LoVo (cell line): ENCODE measurements at places on chromosomes 1 and 21.

- peak; percentile 63 for DNase-seq
Observed at GRCh38 chr1:21963477-21964217, 13.2 kb upstream of the CELA3B start.

GRCh38 chr1:223348439-223348838, 15.5 kb downstream of the SUSD4 start:
- DNase-seq: no peak

GRCh38 chr1:101613546-101613945, 376.7 kb downstream of the S1PR1 start:
- no peak for DNase-seq

DNA sequence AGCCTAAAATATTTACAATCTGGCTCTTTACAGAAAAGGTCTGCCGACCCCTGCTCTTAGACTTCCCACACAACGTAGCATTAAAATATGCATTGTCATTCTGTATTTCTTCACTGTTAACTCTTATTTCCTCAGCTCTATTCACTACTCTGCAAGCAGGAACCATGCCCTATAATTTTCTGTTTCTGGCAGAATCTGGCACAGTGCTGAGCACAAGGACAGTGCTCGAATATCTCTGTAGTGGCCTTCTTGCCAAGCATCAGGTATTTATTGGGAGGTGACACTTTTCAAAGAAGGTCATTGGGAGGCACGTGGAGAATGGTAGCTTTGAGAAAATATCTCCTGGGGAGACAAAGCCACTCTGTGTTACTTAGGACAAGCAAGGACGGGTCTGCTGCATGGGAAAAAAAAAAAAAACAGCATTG, 77.9 kb downstream of the PSMG1 start:
- no peak for DNase-seq

- DNase-seq: no peak
Observed at GRCh38 chr1:165409657-165410358, 35.1 kb downstream of the RXRG start.
